ENCODE measurements at places on chromosomes 5 and 9.
A peak's percentile ranks its signal among the peaks of the same experiment; 100 is the strongest.

GRCh38 chr5:92308679-92309078 lies 925.6 kb upstream of the ARRDC3 start:
- DNase-seq, result no peak
- H3K36me3 ChIP-seq, result no peaks in the 10 kb centered on the region

GRCh38 chr5:165321912-165322311 lies 1816.5 kb downstream of the MAT2B start:
- H3K4me3 ChIP-seq, result no peak overlapping the region
- no peak overlapping the region for H3K27ac ChIP-seq
- no peaks in the 10 kb centered on the region for H3K27me3 ChIP-seq
- DNase-seq, result no peak

DNA sequence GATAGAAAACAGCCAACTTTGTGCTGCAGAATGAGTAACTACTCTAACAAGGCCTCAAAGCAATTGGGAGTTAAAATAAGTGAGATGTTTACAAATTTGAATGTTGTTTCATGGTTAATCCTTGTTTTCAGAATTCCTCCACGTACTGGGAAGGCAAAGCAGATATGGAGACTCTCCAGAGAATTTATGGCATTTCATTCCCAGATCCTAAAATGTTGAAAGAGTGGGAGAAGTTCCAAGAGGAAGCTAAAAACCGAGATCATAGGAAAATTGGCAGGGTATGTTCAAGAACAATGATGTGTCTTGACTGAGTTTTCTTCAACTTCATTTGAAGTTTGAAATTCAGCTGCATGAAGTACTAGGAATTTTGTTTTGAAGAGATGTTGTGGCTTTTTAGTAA lies 16.4 kb downstream of the TARS1 start:
- no peak for DNase-seq
- H3K27me3 ChIP-seq, result no peaks in the 10 kb centered on the region
- H3K36me3 ChIP-seq, result peaks cover 37% of the 10 kb centered on the region

DNA sequence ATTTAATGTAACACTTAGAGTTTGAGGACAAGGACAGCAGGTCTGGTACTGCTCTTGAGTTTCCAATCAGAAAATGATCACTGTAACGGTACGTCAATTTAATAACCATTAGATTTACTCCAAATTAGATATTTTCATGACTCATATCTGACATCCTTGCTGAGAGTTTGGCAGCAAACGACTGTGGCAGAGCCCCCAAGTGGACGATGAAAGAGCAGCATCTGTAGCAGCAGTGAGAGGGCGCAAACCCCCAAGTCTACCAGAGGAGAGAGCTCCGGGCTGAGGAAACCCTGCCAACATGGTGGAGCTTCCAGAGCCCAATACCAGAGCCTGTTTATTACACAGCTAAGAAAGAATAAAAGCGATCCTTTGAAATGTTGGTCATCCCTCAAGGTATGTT lies 73.2 kb upstream of the EPB41L4A start:
- DNase-seq, result no peak
- H3K4me3 ChIP-seq, result no peak overlapping the region
- no peak overlapping the region for H3K27ac ChIP-seq
- no peaks in the 10 kb centered on the region for H3K27me3 ChIP-seq

GRCh38 chr5:74225587-74225986 lies 414.9 kb downstream of the ENC1 start:
- H3K27me3 ChIP-seq, result no peaks in the 10 kb centered on the region
- no peak overlapping the region for H3K4me3 ChIP-seq
- no peak overlapping the region for H3K27ac ChIP-seq
- no peak for DNase-seq

DNA sequence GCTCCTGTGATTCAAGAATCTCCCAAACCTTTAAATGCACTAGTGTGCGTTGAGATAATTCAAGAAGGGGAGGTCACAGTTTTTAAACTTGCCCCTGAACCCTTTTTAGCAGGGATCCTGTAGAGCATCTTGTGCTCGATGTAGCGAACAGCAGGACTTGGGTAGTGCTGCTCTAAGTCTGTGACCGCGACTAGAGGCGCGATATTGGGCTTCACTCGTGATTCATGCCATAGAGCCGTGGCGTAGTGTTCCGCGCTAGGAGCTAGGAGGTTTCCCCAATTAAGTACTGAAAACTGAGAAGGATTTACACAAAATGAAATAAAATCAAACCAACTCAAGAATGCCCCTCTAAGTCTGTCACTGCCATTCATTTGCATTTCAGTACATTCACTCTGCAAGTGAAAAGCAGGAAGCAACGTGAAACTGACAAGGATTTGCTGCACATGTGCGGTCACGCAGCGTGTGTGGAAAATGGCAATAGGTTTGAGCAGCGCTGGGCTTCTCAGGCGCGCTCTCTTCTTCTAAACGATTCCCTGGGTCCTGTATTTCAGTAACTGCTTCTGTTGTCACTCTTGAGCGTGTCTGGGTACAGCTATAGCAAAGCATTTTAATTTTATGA lies 1135.9 kb upstream of the WWC1 start:
- no peaks in the 10 kb centered on the region for H3K27me3 ChIP-seq
- DNase-seq, result no peak
- H3K4me1 ChIP-seq, result no peaks in the 10 kb centered on the region
- H3K4me3 ChIP-seq, result no peak overlapping the region
- no peak overlapping the region for H3K27ac ChIP-seq

DNA sequence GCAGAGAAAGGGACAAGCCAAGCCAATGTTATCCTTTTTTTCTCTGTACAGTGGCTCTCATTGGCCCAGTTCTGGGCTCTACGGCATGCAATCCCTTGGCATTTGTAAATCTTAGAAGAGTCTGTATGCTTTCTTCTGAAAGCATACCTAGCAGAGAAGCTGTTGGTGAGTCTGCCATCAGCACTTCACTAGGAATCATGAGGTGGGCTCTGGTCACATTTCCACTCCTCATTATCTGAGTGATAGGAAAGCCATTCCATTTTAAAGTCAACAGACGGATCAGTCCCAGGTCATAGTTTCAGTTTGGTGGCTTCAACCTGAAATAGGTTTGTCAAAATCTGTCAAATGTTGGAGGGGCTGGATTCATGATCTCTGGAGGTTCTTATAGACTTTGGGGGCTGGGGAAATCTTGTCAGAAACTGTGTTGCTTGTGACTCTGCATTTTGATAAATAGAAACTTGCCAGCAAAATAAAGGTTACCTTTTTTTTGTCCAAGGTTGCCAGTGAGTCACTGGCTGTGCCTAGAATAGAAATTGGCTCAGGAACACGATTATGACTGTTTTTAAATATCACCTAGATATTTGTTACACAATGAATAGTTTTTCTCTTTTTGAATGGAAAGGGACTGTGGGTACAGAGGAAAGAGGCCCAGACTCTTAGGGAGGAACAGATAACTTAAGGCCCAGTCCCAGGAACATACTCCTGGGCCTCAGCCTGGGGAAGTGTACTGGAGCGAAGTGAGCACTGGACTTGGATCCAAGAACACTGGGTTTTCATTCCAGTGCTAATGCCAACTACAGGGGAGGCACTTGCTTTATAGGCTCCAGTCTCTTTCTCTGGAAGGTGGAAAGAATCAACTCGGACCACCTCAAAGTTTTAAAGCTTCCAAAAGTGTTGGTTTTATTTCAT lies 183.1 kb downstream of the NMUR2 start:
- no peak overlapping the region for H3K4me3 ChIP-seq
- H3K27ac ChIP-seq, result no peak overlapping the region
- H3K27me3 ChIP-seq, result no peaks in the 10 kb centered on the region

- DNase-seq, result no peak
- H3K36me3 ChIP-seq, result no peaks in the 10 kb centered on the region
- H3K4me1 ChIP-seq, result no peaks in the 10 kb centered on the region
- H3K27ac ChIP-seq, result no peak overlapping the region
- H3K4me3 ChIP-seq, result no peak overlapping the region
- H3K27me3 ChIP-seq, result no peaks in the 10 kb centered on the region
These were observed 178.0 kb downstream of the SEMA6A start for GRCh38 chr5:116396476-116397099.

GRCh38 chr5:139177809-139178588 lies 20.2 kb downstream of the SIL1 start:
- H3K4me3 ChIP-seq, result no peak overlapping the region
- no peaks in the 10 kb centered on the region for H3K36me3 ChIP-seq
- DNase-seq, result peak; percentile 50
- peaks cover 5% of the 10 kb centered on the region for H3K4me1 ChIP-seq
- peak overlapping the region; percentile 9 for H3K27ac ChIP-seq
- H3K27me3 ChIP-seq, result no peaks in the 10 kb centered on the region

DNA sequence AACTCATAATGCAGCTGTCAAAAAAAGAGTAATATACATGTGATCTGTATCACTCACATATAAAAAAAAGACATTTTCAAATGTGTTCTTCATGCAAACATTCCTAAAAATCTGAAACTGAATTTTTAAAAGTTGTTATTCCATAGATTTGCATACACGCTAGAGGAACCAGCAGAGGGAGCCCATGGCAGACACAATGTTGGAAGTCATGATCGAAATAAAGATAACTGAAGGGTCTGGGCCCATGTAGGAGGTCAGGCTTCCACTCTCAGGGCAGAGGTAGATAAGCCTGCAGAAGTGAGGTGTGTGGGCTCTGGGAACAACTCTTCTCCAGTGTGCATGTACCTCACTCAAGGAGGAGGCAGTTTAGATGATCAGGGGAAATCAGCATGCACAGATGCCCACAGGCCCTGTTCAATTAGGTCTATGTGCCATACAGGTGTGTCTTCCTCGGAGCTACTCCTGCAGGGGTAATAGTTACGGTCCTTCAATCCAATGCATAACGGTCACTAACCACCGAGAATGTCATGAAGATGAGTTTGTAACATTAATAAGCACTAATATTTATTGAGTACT lies 208.6 kb downstream of the EPB41L4A start:
- DNase-seq, result peak; percentile 49
- no peak overlapping the region for H3K27ac ChIP-seq
- H3K4me3 ChIP-seq, result no peak overlapping the region
- H3K36me3 ChIP-seq, result no peaks in the 10 kb centered on the region

GRCh38 chr9:112726428-112726827 lies 8.5 kb upstream of the INIP start:
- no peak for DNase-seq
